Natural killer cell (primary cell): ENCODE measurements at places on chromosomes 1 and 21.

DNA sequence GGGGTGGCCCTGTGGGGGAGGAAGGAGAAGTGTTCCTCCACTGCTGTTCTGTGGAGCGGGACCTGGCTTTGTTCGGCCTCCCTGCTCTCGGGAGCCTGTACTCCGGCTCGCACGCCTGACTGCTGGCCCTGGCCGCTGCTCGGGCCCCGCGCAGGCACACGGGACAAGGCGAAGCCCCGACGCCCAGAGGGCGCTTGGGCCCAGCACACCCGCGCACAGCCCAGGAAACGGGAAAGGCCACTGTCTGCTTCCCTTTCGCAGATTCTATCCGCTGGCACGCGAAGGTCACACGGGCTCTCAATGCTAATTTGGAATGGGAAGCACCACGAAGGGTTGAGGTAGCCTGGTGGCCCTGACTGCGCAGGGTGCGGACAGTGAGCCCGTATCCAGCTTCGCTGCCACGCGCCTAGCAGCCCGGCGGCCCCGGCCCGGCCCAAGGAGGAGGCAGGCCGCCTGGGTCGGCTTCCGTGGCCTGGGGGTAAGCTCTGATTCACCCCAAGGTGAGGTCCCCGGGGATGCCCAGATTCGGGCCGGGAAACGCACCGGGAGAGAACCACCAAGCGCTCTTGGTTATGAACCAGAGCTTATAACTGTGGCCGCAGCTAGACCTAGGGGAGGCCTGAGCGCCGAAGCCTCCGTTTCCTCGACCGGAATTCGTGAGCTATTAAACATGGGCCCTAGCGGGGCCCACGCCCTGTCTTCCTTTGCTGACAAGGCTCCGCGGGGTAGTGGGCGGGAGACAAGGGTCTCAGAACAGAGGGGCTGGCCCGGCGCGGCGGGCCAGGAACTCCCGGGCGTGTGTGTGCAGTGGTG is 19.7 kb upstream of the TBX15 start:
- DNase-seq: no peak

DNA sequence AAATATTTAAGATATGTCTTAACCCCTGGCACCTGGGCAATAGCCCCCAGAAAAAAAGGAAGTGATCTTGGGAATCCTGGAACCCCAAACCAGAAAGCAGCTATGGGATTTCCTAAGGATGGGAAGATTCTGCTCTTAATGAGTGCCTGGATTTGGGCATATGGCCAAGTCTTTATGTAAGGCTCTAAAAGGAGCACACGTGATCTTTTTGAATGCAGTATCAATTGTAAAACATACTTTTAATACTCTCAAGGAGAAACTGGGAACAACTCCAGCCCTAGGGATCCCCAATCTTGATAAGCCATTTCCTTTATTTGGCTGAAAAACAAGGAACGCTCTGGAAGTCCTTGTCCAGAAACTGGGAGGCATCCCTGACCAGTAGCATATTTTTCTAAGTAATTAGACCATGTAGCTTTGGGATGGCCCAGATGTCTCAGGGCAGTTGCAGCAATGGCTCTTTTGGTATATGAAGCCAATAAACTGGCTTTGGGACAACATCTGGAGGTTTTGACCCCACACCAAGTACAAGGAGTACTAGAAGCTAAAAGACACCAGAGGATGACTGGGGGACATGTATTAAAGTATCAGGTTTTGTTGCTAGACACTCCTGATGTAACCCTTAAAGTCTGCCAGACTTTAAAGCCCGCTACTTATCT is 80.9 kb upstream of the KIAA0040 start:
- no peak for DNase-seq

DNA sequence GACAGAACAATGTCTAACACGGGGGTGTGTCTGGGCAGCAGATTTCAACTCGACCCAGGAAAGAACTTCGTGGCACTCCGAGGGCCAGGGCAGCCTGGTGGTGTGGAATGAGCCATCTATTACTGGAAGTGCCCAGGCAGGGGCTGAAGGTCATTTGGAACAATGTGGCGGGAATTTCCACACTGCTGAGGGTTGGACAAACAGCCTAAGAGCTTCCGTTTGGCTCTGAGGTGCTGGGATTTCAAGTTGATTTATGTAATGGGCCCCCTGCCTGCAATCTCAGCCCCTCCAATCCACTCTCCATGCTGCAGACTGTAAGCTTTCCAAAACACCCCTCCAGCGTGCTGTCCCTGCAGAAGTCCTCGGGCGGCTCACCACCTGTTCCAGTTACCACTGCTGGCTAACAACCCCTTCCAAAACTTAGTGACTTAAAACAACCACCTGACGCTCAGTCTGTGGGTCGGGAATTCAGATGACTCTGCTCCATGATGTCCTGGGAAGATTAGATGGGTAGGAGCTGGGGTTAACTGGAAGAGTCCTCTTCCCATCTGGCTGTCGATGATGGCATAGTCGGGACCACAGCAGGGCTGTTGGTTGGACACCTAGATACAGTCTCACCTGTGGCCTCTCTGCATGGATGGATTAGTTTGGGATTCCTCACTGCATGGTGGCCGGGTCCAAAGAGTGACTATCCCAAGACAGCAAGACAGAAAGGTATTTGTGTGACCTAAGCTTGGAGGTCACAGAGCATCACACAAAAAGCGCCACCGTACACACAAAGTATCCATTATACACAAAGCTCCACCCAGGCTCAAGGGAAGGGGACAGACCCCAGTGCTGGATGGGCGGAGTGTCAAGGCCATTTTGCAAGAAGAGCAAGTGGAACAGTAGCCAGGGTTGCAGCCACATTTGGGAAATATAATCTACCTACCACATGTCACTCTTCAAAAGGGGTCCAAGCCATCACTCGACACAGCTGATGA is 89.7 kb upstream of the IFFO2 start:
- DNase-seq: no peak

DNA sequence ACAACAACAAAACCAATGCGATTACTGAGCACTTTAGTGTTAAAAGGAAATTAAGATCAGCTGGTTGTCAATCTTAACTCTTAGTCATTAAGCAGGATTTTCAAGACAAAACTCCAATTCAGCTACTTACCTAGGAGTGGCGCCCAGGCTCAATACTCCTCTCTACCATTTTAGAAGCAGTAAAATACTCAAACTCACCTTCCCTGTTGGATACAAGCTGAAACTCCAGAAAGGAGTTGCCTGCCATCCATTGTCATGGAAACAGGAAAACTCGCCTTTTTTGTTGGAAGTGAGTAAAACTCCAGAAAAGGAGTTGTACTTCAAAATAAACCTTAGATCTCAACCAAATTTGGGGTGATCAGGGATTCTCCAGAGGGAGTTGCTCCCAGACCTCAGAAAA is 127.0 kb upstream of the F3 start:
- DNase-seq: no peak

DNA sequence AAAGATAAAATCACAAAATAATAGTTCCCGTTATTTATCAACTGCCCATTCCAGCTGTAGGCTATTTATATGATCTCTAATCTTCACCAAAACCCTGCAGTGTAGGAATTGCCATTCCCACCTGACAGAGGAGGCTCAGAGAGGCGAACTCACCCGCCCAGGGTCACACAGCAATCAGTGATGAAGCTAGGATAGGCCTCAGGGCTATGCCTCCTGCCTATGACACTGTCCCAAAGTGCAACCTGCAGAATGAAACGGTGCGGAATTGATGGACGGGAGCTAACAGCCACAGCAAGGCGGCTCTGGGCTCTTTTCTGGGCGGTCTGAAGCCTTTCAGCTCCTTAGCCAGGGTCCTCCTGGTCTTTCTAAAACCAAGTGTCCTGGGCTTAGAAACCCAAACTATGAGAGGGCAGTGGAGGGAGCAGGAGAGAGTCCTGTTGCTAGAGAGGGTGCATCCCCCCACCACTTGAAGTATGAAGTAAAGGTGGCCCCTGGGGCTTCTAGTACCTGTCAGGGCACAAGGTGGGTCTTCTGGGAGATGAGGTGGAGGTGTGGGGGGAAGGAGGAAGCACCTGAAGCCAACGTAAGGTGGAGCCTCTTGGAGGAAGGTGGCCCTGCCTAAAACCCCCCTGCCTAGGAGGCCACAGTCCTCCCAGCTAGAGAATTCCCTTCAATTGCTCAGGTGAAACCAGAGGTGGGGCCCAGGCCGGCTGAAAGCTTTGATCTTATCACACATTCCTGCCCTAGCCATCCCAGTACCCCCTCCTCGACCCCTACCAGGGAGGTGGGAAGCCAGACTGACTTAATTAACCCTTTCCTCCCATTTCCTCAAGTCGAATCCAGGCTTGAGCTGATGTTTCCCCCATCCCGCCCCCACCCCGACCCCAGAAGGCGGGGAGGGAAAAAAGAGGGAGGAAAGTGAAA is 14.8 kb downstream of the HSPG2 start:
- DNase-seq: no peak

GRCh38 chr1:163824006-163824405 is 502.3 kb downstream of the NUF2 start:
- no peak for DNase-seq

GRCh38 chr1:53066891-53067738 is 5.1 kb downstream of the PODN start:
- no peak for DNase-seq

DNA sequence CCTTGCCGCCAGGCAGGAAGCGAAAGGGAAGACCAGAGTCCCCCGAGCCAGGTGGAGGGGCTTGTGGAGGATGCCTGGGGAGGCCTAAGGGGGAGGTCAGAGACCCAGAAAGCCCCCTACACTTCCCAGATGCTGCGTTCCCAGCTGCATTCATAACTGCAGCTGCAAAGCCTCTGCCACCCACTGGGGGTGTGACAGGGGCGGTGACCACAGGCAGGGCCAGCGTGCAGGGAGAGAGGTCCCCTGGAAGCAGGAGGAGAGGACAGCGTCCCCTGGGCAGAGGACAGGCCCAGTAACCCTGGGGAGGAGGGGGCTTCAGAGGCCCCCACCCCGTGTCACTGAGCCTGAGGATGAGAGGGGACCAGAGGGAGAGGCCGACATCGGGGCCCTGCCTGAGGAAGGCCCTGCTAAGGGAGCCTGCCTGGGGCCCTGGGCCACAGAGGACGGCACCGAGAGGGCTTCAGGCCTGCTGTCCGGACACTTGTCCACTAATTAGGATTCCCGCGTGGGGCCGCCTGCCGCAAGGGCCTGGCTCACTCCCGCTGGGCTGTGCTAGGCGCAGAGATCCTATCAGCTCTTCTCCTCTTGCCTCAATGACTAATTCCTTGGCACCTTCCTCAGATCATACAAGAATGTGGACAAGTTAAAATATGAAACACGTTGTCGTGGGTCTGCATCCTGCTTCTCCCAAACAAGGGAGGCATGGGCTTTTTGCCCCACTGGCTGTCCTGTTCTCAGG is 49.1 kb upstream of the CCDC27 start:
- no peak for DNase-seq

GRCh38 chr1:88645886-88646285 is 38.2 kb upstream of the PKN2 start:
- DNase-seq: no peak

GRCh38 chr1:95309031-95309471 is 75.0 kb downstream of the RWDD3 start:
- DNase-seq: no peak

DNA sequence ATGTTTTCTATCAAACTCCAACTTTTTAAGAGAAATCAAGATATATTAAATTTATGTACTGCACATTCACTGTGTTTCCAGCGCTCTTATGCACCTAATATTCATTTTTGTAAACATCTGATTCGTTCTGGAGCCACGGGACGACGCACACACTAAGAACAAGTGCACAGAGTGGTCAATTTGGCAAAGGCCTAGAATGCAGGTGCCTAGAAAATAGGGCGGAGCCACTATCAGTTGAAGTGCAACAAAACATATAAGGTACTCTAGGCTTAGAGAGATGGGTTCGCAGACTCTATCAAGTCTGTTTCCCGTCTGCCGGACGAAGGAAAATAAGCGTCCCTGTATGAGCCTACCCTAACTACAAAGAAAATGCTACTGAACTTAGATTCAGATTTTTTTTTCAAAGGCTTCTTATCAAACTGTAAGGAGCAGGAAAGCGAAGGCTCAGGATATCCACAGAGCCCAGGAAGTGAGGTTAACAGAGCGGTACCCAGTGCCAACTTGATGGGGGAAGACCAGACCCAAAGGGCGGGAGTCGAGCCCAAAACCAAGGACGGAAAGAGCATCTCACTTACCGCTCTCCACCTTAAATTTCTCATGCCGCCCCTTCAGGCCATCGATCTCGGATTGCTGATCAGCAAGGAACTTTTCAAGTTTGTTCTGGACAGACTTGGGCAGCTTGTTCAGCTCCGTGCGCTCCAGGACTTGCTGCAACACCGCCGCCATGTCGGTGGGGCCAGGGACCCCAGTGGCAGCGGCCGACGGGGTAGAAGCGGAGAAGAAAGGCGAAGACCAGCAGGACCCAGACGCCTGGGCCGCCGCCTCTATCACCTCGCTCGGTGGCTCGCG is 526 bp downstream of the TPR start:
- DNase-seq: peak; percentile 69

GRCh38 chr1:84202126-84202525 is 58.1 kb downstream of the PRKACB start:
- no peak for DNase-seq

- DNase-seq: no peak
These were observed 38.0 kb upstream of the TIAM1 start for GRCh38 chr21:31382060-31382459.

DNA sequence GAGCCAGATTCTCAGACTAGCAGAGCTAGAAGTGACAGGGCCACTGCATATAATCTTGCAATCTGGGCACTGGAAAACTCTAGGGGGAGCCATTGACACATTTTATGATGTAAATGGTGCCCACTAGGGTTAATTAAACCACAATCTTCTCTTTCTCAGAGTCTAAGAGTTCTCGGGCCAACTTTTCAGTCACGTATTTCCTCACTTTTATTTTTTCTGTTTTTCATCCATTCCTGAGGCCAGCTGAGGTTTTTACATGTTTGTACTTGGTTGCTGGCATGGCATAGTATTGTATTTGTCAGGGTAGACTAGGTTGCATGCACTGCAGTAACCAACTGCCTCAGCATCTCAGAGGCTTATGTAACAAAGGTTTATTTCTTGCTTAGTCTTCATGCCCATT is 138.2 kb downstream of the ZNF326 start:
- no peak for DNase-seq

- no peak for DNase-seq
These were observed 127.9 kb upstream of the MROH9 start for GRCh38 chr1:170807432-170807831.

DNA sequence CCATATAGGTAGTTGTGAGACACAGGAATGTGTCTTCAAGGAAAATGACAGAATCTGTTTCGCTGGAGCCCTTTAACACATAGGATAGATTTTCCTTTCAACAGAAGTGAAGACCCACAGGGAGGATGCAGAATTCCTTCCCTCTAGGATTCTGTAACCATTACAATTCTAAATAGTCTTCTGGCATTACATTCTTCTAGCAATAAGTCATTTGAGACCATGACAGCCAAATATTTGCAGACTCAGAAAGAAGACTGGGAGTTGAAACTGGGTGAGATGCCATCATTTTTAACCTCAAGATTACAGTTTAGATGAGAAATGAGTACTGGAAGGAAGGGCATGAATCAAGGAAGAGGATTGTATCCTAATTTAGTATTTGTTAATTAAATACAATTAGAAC is 61.6 kb downstream of the ZBTB18 start:
- DNase-seq: no peak

DNA sequence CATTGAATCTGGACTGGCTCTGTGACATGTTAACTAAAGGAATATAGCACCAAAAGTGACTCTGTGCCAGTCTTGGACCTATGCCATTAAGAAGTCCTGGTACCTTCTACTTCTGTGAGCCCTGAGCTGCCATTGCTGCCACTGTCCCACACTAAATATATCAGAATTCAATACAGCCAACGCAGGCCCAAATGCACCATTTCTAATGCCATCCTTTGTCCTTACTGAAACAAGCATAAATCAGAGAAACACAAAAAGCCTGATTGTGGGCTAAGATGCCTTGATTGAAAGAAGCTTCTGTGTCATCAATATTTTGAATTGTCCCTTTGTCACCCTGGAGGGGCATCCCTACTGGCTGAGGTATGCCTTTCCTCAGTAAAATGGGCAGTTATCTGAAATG is 66.9 kb upstream of the NEK2 start:
- DNase-seq: no peak
